ENCODE measurements at places on chromosomes 13 and 19.
A peak's percentile ranks its signal among the peaks of the same experiment; 100 is the strongest.

DNA sequence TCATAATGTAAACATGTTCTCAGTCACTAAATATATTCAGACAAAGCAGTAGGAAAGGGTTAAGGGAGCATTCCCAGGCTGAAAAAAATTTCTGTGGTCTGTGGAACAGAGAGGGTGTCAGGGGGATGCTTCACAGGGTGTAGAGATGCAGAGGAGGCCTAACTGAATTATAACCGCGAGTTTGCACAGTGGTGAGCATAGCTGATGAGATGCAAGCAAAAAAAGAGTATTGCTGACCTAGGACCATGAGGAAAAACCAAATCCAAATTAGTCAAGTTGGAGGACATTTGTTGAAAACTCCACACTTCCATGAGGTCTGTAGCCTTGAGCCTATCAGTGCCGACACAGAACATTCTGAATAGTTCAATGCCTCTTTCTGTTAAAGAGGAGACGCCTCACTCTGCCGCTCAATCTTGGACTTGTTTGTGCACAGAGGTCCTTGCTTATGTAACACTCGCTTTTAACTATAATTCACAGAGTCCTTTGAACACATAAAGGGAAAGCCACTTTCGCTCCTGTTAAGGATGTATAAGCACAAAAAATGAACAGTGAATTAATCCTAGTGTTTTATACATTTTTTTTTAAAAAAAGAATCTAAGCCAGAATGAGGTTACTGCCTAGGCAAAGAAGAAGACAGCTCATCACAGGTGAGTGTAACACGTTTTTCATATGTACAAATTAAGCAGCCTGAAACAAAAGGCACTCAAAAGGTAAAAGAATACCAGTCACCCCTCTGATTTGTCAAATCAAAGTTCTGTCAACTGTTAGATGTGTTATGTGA is 25.8 kb upstream of the INTS6 start:
- DNase-seq: no peak

GRCh38 chr13:75855847-75856246 is 219.7 kb downstream of the LMO7 start:
- no peak for DNase-seq

GRCh38 chr13:33355201-33355895 is 69.8 kb upstream of the STARD13 start:
- no peak for DNase-seq

GRCh38 chr13:97182111-97182890 is 39.8 kb upstream of the MBNL2 start:
- no peak for DNase-seq

DNA sequence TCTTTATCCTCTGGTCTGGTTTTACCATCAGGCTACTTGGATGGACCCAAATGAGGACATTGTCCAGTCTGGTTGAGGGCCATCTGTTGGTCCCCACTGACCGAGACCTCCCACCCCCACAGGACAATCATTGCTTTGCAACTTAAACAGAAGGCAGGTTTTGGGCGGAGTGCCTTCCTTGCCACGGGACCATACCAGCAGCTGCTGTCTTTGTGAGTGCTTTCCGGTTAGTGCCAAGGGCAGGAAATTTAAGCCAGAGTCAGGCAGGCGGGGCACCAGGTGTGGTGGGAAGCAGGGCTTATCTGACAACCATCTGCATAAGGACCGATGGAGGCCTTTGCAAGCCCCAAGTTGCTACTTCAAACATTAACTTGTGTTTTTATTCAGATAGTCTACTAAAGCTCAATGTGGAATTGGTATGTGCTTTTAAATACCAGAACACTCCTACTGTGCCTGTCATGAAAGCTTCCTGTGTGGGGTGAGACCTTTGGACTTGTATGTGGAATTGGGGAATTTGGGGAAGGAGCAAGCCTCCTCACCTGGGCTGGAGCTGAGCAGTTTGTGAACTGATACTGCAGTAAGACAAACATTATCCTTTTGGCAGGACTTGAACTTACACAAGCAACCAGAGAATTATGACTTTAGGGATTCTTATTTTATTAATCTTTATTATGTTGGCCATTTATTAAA is 39.3 kb upstream of the UBE2L5 start:
- no peak for DNase-seq

DNA sequence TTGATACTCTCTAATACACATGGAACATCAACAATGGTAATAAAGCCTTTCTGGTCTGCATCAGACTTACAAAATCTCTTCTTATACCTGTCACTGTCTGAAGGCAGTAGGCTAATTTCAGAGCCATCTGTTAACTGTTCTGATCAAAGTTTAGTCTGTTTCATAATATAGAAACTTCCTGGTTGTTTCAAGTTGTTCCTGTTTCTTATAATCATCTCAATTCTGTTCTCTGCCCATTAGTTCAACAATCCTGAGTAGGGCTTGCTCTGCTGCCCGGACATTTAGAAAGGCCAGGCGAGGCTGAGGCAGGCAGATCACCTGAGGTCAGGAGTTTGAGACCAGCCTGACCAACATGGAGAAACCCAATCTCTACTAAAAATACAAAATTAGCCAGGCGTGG is 5.4 kb upstream of the ZSCAN5A start:
- DNase-seq: no peak

- no peak for DNase-seq
These were observed 86.4 kb upstream of the SLC7A1 start for GRCh38 chr13:29681864-29682263.

- no peak for DNase-seq
These were observed 704.6 kb upstream of the PCDH9 start for GRCh38 chr13:67934617-67935330.

DNA sequence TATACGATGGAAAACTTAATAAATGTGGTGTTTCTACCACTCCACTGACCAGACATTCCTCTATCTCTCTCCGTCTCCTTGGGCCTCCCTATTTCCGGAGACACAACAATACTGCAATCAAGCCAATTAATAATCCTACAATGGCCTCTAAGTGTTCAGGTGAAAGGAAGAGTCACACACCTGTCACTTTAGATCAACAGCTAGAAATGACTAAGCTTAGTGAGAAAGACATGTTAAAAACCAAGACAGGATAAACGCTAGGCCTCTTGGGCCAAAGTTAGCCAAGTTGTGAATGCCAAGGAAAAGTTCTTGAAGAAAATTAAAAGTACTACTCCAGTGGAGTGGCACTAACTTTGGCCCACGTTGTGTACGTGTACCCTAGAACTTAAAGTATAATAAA is 22.5 kb downstream of the ZDHHC20 start:
- DNase-seq: no peak

GRCh38 chr13:93865235-93865634 is 614.2 kb downstream of the DCT start:
- DNase-seq: no peak

GRCh38 chr19:13784731-13785452 is 10.4 kb upstream of the ZSWIM4 start:
- DNase-seq: no peak

GRCh38 chr13:97435323-97435722 is 1.4 kb downstream of the RAP2A start:
- no peak for DNase-seq

- DNase-seq: peak; percentile 30
These were observed 255.1 kb downstream of the TBC1D4 start for GRCh38 chr13:75226733-75227435.

GRCh38 chr13:103607995-103608394 is 541.8 kb upstream of the SLC10A2 start:
- no peak for DNase-seq

GRCh38 chr13:36666477-36667229 is 7.2 kb upstream of the SERTM1 start:
- DNase-seq: no peak

DNA sequence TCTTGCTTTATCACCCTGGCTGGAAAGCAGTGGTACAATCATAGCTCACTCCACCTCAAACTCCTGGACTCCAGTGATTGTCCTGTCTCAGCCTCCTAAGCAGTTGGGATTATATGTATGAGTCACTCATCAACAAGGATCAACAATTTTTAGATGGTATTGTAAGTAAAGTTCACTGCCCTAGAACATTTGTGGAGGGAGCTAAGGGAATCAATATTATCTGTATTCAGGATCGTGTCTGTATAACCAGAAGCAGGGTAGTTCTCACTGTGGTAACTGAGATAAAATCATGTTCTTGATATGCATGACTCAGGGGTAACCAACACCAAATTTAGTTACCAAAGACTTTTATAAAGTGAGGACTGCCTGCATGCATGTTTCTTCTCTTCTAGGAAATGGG is 27.0 kb downstream of the ZMYM5 start:
- DNase-seq: no peak

GRCh38 chr13:108212886-108213285 is 2.5 kb downstream of the LIG4 start:
- no peak for DNase-seq

GRCh38 chr13:39766464-39767158 is 111.1 kb downstream of the COG6 start:
- no peak for DNase-seq

DNA sequence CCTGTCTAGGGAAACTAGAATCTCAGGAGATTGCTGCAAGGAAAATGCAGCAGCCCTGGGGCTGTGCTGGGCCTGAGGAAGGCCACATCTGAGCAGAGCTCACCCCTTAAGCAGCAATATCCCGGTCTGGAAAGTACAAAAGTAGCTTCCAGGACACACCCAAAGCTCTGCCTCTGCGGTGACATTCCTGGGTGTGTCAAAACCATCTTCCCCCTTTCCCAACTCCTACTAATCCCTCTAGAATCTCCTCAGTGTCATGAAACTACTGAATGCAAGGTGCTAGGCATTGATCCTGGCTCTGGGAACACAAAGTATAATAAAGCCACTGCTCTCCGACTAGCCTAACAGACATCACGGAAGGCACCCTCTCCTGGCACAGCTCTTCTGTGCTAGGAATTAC is 5.0 kb downstream of the PBX4 start:
- peak; percentile 63 for DNase-seq

GRCh38 chr19:15238639-15239155 is 6.4 kb upstream of the EPHX3 start:
- no peak for DNase-seq

DNA sequence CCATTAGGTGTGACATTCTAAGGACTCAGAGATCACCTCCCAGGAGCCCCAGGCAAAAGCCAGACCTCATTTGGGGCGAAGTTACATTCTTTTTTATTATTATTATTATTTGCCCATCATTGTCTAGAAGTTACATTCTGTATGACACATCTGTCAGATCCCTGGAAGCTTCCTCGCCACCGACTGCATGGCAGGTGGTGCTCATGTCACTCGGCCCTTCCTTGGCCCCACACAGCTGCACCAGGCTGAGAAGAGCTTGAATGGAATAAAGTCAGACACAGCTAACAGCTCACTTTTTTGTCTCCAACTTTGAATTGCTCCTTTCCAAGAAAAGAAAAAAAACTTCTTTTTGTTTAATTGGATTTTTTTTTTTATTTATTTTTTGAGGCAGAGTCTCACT is 41.4 kb upstream of the LDLR start:
- no peak for DNase-seq

DNA sequence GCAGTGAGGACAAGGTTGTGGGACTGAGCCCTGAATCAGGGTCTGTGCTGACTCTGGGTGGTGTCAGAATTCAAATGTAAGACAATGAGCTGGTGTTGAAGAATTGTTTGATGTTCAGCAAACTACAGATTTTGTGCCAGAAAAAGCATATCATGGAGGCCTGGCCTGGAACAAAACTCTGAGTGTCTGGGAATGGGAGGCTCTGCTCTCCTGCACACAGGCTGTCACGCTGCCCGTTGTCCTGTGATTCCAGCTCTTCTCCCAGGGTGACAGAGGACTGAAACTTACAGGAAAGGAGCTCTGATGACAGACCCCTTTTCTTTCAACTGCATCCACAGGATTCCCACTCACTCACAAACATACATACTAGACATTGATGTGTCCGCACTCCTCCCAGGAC is 120.1 kb downstream of the ZNF486 start:
- no peak for DNase-seq

- DNase-seq: no peak
These were observed 63.1 kb downstream of the CRYL1 start for GRCh38 chr13:20462533-20462915.

- DNase-seq: peak; percentile 84
These were observed 46.2 kb downstream of the ACTN4 start for GRCh38 chr19:38693380-38694223.

DNA sequence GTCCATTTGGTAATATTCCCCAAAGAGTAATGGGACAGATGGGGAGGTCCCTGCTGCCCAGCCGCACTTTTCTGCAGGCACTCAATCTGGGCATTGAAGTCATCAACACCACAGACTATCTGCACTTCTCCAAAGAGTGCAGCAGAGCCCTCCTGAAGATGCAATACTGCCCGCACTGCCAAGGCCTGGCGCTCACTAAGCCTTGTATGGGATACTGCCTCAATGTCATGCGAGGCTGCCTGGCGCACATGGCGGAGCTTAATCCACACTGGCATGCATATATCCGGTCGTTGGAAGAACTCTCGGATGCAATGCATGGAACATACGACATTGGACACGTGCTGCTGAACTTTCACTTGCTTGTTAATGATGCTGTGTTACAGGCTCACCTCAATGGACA is 295.0 kb downstream of the GPC5 start:
- no peak for DNase-seq

DNA sequence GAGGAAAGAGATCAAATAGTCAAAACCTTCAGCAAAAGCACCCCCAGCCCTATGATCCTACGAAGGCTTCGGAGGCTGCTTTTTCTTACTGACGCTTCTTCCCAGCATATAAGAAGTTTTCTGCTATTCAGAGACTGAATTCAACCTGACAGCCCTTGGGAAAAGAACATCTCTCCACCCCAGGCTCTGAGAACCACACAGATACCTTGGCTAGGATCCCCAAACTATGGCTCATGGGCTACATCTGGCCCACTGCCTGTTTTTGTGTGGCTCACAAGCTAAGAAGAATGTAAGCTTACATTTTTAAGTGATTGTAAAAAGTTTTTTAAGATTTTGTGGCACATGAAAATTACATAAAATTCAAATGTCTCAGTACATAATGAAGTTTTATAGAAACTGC is 3.0 kb downstream of the SLC15A1 start:
- no peak for DNase-seq

DNA sequence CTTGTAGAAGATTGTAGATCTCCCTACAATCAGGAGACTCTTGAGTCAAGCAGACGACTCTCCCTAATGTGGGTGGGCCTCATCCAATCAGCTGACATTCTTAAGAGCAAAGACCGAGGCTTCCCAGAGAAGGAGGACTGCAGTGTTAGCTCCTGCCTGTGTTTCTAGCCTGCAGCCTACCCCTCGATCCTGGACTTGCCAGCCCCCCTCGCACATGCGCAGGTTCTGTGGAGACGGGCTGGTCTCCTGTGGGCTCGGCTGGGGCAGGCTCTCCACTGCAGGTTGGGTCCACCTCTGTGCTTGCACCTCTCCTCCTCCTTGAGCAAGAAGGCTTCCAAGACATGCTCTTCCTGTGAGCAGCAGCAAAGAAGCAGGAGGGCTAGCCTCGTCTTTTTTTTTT is 185.2 kb upstream of the SOX1 start:
- no peak for DNase-seq

- DNase-seq: no peak
These were observed 21.9 kb downstream of the CDC16 start for GRCh38 chr13:114256547-114256946.

DNA sequence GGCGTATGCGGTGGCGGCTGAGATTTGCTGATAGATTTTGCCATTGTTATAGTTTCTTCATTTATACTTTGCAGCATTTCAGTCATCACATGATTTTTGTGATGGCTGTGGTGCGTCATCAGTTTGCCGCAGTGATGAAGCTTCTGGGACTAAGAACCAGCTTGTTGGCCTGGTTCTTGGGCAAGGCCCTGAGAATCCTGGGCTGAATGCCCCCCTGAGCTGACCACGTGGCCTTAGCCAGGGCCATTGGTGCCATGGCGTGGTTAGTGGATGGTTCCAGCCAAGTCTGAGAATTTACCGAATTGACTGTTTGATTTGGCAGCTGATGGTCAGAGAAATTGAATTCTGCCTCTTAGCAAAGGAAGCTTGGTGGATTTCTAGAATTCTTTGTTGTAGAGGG is 17.8 kb downstream of the GATAD2A start:
- no peak for DNase-seq

GRCh38 chr13:50417597-50417996 is 402.4 kb downstream of the KCNRG start:
- DNase-seq: no peak

Measured in keratinocyte (primary cell).